ENCODE measurements at places on chromosomes 2 and 18.

GRCh38 chr2:113169586-113169985 lies 4.2 kb upstream of the PSD4 start:
- DNase-seq = no peak

DNA sequence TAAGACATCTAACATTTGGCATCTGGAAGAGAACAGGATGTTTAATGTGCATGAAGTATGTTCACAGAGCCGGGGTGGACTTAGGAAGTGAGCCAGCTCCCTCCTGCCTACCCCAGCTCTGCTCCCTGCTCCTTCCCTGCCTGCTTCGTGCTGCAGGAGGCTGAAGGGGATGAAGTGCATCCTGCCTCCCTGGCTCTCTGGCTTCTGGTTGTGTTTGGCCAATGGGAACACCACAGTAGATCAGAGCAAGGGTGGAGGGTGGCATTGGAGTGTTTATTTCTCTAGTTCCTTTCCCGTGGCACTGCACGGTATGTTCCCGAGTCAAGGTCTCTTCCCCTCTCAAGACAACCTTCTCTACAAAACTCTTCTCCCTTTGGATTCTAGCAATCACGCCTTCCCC lies 379.9 kb downstream of the CLIP4 start:
- DNase-seq = no peak

GRCh38 chr18:5318061-5318700 lies 22.7 kb upstream of the ZBTB14 start:
- DNase-seq = no peak

GRCh38 chr2:187470698-187471097 lies 22.6 kb upstream of the CALCRL start:
- no peak for DNase-seq

DNA sequence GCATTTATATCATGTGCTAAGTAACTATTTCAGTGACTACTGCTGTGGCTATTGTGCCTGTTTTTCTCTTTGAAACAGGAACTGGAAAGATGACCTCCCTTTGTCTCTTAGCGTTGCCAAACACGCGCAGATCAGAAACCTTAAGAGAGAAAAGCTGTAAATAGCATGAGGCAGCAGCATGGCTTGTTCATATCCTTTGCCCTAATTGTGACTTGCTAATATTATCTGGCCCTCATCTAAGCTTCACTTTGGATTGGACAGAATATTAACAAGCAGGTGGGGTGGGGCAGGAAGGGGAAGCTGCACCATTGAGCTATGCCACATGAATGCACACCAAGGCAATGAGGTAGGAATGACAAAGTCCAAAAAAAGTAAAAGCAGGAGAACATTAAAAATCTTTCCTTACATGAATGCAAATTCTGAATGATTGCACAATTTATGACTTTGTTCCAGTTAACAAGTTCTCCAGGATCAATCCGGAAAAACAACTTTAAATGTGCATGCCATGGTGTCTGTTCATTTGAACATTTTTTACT lies 128.4 kb downstream of the IRS1 start:
- DNase-seq = no peak

GRCh38 chr2:118048401-118048800 lies 34.5 kb upstream of the CCDC93 start:
- DNase-seq = no peak

DNA sequence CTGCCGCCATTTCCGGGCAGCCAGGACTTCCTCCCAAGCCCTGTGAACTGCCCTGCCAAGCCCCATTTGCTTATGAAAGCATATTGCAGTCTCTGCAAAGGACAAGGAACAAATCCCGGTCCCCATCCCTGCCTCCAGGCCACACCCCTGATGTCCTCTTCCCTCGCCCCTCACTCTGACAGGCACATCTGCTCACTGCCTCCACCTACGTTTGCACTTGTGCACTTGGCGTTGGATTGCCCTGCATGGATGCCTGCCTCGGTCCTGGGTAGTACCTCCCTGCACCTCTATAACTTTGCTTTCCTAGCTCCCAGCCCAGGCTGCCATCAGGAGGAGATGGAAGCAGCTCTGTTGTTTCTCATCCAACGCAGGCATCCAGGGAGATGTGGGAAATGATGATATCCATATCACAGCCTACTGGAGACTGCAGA lies 19.6 kb upstream of the RPL31 start:
- DNase-seq = no peak

DNA sequence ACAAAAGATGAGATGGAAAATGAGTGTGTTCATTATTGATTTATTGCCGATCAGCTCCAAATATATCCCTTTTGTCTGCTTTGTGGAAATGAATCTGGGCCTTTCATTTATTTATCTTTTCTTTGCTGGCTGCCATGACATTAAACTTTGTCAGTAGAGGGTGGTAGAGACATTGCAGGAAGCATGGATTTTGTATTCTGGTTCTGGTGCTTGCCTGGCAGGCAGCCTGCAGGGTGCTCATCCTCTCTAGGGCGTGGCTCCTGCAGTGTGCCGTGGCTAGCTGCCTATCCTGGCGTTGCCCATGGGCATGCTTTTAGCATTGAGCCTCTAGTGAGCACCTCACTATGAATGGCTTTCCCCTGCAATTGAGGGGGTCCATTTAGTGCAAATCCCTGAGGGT lies 593.1 kb downstream of the RNF144A start:
- no peak for DNase-seq

DNA sequence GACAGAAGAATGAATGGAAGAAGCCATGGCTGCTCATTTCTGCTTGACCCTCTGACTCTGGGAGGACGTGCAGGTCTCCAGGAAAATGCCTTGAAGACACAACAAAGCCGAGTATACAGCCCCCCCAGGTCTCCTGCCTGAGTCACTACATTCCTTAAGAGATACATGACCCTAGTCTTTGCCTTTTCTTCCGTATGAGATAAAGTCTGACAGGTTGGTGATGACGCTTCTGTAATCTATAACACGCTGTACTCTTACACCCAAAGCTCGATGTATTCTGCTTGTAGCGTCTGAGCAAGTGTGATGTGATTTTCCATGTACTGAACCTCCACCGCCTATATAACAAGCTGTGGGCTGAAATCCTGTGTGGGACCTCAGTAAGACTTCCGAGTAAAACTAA lies 77.3 kb downstream of the KCTD1 start:
- DNase-seq = no peak

- no peak for DNase-seq
Measured at GRCh38 chr2:159228081-159228581, 58.4 kb downstream of the WDSUB1 start.

- no peak for DNase-seq
Measured at GRCh38 chr18:57980573-57981307, 63.3 kb upstream of the NEDD4L start.

Data from D721Med (cell line).